ENCODE measurements at places on chromosomes 3 and 15.

- DNase-seq = no peak
Observed at GRCh38 chr3:159848348-159849118, 140.1 kb upstream of the IL12A start.

- DNase-seq = no peak
Observed at GRCh38 chr3:124850633-124851032, 36.5 kb downstream of the ITGB5 start.

- no peak for DNase-seq
Observed at GRCh38 chr3:18672561-18672960, 247.4 kb upstream of the SATB1 start.

DNA sequence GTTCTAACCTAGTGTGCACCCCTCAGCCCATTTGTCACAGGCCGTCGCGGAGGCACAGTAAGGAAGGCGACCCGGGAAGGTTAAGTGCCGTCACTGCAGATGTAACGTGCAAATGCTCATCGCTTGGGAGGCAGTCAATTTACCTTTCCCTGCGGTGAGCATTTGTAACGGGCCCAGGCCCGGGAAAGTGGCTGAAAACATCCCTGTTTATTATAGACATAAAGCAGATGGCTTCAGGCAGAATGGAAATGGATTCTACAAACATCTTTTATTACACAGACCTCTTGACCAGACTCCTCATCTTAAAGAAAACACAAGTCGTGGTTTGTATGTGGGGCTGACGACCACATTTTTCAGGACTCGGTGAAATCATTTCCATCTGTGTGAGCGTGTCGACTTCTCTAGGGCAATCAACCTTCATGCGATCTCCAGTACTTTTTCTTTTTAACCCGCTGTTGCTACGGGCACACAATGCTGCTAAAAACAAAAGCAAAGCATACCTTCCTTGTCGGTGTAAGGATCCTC lies 43.6 kb downstream of the NMNAT3 start:
- DNase-seq = no peak

DNA sequence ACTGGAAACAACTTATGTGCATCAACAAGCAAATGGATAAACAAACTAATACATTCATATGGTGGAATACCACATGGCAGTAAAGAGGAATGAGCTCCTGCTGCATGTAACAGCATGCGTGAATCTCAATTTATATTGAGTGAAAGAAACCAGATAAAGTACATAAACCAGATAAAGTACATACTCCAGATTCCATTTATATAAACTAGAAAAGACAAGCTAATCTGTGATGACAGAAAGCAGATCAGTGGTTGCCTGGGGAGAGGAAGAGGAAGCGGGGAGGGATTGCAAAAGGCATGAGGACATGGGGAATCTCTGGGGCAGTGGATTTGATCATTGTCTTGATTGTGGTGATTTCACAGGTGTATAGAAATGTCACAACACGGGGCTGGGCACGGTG lies 34.2 kb downstream of the LIMD1 start:
- no peak for DNase-seq

GRCh38 chr3:124774327-124774718 lies 44.1 kb downstream of the UMPS start:
- DNase-seq = no peak

DNA sequence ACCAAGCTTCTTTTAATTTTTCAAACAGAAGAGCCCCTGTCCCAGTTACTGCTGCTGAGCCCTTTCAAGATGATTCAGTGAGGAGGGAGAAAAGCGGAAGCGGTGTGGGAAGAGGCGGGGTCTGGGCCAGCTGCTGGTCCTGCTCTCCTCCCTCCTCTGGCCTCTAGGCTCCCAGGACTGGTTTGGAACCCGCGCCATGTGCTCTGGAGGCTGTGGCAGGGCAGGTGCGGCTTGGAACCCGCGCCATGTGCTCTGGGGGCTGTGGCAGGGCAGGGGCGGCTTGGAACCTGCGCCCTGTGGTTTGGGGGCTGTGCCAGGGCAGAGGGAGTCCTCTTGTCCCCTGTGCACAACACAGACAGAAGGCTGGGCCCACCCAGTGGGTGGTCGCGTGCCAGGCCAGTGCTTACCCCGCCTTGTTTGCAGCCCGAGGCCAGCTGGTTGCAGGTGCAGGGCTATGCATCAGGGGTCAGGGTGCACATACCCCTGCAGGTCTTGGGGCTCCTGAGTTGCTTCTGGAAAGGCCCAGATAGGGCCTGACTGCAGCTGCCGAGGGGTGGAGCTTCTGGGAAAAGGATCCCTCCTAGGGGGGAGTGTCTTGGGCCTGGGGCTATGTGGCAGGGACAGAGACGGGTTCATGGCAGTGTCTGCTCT lies 12.2 kb downstream of the ALG1L2 start:
- no peak for DNase-seq

DNA sequence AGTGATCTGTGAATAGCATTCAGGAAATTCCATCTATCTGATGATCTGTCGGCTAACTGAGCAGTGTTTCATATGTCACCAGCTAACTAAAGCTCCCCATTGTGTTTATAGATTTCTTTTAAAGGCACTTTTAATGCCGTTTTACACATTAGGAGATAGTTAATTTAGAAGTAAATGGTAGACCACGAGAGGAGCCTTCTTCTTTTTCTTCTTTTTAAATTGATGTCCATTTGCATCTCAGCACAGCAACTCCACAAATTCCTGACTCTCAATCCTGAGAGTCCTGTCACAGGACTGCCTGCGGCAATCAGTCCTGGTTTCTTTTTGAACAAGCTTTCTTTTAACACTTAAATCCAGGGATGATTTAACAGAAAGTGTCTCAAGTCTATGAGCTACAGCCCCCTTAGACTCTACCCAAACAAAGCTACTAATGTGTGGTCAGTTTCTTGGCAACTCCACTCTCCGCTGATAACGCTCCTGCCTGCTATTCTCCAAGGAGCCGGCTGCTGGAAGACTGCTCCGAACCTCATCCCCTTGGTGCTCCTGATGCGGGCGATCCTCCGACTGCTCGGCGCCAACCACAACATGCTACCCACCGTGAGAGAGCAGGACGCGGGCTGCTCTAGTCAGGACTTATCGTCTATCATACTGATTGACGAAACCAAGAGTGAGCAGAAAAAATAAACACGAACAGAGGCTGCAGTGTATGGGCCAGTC lies 421.4 kb downstream of the MECOM start:
- no peak for DNase-seq

DNA sequence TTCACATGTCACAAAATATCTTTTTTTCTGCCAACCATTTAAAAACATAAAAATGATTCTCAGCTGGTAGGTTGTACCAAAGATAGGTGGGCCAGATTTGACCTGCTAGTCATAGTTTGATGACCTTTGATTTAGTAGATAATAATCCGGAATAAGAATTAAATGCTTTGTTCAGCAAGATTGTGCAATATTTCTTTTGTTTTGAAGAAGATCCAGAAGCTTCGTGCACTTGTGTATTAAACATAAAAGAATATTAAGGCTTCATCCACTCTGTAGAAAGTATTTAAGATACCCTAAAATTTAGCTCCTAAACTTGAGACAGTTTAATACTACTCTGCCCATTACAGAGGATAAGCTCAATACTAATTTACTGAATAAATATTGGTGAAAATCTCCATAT lies 258.4 kb downstream of the ADAMTSL3 start:
- no peak for DNase-seq

GRCh38 chr3:129481766-129482332 lies 41.8 kb downstream of the IFT122 start:
- DNase-seq = no peak

- DNase-seq = no peak
Observed at GRCh38 chr15:31499236-31499952, 172.8 kb downstream of the KLF13 start.

DNA sequence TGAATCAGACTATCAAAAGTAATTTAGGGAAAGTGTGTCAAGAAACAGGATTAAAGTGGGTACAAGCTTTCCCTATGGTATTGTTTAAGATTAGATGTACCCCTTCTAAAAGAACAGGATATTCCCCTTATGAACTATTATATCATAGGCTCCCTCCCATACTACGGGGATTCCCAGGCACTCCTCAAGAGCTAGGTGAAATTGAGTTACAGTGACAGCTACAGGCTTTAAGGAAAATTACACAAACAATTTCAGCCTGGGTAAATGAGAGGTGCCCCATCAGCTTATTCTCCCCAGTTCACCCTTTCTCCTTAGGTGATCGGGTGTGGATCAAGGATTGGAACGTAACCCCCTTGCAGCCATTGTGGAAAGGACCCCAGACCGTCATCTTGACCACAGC lies 240.8 kb upstream of the CNTN6 start:
- no peak for DNase-seq

- no peak for DNase-seq
Observed at GRCh38 chr3:192843119-192843518, 74.5 kb downstream of the MB21D2 start.

DNA sequence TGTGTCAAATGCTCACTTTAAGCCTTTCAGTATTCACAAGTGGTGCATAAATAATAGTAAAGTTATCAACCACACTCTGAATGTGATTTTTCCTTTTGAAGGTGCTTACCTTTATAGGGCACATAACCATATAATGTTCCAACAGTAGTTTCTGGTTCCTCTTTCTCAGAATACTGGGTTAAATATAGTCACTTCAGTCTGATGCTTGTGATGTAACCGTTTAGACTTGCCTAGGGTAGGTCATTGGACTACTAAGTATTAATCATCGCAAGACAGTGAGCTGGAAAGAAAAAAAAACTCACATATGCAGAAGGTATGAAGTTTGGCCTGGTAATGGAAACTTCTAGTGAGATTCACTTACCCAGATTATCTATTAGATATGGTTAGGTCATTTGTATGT lies 1.9 kb downstream of the KBTBD8 start:
- no peak for DNase-seq

- DNase-seq = no peak
Observed at GRCh38 chr3:165491487-165491886, 295.3 kb upstream of the SLITRK3 start.

DNA sequence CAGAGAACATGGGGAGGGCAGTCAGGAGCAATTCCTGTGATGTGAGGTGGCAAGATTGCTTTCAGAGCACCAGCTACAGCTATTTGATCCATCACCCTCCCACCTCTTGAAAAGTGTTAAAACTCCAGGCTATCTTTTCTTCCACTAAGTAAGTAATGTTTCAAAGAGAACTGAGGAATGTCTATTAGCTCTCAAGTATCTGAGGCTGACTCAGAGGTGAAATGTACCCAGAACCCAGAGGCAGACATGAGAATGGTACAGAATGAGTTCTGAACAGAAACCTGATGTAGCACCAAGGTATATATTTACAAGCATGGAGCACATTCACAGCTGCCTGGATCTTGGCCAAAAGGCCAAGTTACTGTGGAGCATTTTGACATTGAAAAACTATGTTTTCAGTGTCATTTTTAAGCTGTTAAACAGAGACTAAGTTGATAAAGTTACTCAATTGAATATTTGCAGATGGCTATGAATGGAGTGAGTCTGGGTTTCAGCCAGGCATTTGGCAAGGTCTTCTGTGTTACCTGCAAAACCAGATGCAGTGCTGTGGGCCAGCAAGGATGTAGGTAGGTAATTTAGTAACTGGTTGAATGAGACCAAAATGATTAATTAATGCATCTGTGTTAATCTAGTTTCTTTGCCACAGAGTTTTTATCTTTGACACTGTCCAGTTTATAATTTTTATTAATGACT lies 227.7 kb upstream of the CD96 start:
- DNase-seq = no peak

GRCh38 chr15:74896316-74896715 lies 6.5 kb downstream of the MPI start:
- no peak for DNase-seq

- no peak for DNase-seq
Observed at GRCh38 chr15:52523192-52523591, 5.5 kb downstream of the MYO5A start.

GRCh38 chr15:44308415-44308814 lies 19.9 kb downstream of the GOLM2 start:
- DNase-seq = no peak

- DNase-seq = no peak
Observed at GRCh38 chr3:143351895-143352608, 232.5 kb downstream of the CHST2 start.

DNA sequence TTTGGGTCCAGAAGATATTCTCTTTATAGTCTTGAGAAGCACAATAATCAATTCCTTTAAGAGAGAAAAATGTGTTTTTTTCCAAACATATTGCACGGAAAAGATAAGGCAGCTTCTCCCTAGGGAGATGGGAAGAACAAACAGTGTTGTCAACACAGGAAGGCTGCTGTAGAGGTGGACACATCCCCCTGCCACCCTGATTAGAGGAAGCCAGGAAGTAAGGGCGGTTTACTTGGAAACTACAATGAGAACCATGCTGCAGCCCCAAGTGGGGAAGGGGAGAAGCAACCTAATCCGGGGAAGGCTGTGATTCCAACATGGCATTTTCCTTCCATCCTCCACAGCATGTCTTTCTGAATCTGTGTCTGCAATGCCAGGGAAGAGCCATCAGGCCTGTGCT lies 256.9 kb upstream of the TGFBR2 start:
- DNase-seq = no peak

DNA sequence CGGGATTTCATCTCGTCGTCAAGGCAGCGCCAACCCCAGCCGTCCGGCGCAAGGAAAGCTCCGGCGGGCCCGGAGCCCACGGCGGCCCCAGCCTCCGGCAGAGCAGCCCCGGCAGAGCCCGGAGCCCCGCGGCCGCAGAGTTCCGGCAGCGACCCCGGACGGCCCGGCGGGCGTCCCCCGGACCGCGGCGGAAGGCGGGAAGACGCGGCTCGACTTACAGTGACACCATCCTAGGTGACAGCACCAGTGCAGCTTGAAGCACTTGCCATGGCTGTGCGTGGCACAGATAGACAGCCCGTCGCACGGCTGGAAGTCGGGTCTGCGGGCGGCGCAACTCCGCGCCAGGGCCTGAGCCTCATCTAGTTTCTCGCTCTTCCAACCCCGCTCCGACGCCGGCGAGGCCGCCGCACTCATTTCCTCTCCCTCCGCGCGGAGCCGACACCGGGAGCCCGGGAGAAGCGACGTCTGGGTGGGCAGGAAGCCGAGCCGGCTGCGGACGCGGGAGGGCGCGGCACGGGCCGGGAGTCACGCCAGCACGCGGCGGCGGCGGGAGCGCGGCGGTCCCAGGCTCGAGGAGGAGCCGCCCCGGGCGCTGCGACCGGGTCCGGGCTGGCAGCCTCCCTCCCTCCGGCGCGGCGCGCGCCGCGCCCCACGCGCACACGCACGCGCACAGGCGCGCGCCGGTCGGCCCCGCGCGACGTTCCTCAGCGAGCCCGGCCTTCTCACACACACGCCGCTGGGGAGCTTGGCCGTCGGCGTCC lies at the start of gene C3orf70:
Gene C3orf70 (minus strand): TSS at position 651 of the 761 bp plus-strand sequence. CDS start 237 bp downstream, at position 414.
- DNase-seq = no peak

- no peak for DNase-seq
Observed at GRCh38 chr3:94356581-94356980, 293.7 kb downstream of the NSUN3 start.

DNA sequence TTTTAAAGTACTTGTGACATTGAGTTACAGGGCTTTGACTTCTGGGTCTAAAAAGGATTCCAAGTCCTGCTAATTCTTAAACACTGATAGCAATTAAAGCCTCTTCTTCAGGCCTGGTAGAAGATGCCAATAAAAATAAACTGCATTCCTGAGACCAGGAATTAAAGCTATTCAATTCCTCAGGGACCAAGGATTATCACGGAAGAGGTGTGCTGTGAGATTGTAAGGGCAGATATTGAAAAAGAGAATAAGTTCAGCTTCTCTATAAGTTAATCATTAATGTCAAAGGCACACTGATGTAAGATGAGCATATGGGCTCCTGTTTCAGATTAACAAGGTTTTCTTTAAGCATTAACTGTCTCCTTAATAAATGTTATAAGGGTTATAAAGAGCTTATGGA lies 611.3 kb downstream of the SI start:
- DNase-seq = no peak
